ENCODE measurements at places on chromosomes 2 and 18. TPM values are rescaled to one million over a fixed set of nuclear protein-coding genes. Genes with fewer than 3 reads are reported as not detected.

Gene LDLRAD4
- total RNA-seq, result 37.0 TPM

Gene TUBB8B
- not detected for total RNA-seq

DNA sequence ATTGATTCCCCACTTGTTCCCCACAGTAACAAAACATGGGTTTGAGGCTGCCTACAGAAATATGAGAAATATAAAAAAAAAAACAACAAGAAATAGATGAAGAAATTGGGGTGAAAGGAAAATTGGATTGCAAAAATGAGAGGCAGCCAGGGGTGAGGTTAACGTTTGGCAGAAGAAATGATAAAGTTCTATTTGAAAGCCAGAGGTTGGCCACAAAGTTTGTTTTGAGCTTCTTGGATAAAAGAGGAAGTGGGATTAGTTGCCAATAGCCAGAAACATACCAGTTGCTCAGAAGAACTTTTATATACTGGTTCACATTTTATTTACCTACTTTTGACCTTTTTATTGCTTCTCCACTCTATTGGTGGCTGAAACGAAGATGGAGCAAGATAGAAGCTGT lies 67.5 kb downstream of the FASTKD2 start:
- no peak for DNase-seq

- DNase-seq, result no peak
These were observed 21.6 kb downstream of the KCNG2 start for GRCh38 chr18:79819064-79819967.

DNA sequence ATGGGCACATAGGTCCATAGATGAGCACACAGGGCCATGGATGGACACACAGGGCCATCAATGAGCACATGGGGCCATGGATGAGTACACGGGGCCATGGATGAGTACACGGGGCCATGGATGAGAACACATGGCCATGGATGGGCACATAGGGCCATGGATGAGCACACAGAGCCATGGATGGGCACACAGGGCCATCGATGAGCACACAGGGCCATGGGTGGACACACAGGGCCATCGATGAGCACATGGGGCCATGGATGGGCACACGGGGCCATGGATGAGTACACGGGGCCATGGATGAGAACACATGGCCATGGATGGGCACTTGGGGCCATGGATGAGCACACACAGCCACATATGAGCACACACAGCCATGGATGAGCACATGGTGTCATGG lies 192.6 kb upstream of the HDAC4 start:
- DNase-seq, result no peak

Measured in esophagus muscularis mucosa (tissue), 4 donors.